T follicular helper cell (primary cell): ENCODE measurements at places on chromosomes 2 and 18.

DNA sequence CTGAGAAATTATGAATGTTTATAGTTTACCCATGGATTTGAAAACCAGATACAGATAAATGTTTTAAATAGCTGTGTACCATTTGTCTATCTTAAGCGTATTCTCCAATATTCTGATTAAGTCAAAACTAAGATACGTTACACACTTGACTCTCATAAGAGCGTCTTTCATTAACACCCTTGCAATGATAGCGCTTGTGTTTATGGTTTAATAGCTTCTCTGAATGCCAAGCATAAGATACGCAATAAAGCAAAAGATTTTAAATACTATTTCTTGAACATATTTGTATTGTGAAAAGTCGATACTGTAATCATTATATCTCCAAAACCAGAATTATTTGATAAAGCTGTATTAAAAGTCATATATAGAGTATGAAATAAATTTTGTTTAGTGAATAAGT, 3.0 kb downstream of the CALCRL start:
- DNase-seq = no peak

DNA sequence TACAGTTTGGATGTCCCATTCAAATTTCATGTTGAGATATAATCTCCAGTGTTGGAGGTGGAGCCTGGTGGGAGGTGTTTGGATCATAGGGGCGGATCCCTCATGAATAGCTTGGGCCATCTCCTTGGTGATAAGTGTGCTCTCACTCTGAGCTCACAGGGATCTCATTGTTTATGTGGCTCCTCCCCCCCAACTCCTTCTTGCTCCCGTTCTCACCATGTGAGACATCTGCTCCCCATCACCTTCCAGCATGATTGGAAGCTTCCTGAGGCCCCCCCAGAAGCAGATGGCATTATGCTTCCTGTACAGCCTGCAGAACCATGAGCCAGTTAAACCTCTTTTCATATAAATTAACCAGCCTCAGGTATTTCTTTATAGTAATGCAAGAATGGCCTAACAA, 3.0 kb upstream of the INPP1 start:
- DNase-seq = no peak

- no peak for DNase-seq
These were observed 5.5 kb downstream of the RPE start for GRCh38 chr2:210007895-210008294.

DNA sequence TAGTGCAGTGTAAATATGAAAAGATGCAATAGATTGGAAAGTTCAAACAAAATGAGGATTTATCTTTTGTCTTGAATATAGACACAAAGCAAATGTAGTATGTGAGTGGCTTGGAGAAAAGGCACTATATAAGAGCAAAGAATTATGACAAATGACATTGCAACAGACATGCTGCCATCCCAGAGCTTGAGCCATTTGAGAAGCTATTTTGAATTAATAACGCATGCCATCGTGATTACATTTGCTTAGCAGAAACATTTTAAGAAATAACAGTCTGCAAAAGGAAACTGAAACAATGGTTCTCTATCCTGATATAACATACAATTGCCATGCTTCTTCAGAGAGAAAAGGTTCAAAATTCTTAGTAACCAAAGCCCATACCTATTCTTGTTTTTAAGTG, 677.1 kb downstream of the ZEB2 start:
- no peak for DNase-seq

GRCh38 chr2:27143285-27143684, 4.1 kb upstream of the PRR30 start:
- no peak for DNase-seq

DNA sequence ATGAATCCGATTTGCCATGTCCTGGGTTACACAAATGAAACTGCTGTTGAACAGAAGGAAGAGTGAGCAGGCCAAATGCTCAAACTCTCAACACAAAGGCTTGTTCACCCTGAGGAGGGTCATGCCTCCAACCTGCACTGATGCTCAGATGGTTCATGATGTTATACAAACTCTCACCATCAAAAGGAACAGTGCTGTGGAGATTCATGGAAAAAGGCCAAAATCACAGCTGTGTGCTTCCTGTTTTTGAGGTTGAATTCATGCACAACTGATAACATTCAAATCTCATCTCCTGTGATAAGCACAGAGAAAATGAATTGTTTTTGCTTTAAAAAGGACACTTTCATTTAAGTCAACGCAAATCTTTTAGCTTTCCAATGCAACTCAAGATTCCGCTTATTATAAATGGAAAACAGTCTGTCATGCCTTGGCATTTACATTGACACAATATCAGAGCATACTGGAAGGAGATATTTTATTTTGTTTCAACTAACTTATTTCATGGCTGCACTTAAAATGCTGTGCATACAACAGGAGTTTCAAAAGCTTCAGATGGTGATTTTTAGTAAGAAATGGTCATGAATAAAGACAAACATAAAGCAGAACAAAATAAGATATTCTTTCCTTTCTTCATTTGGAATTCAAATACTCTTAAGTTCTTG, 22.2 kb upstream of the TTN start:
- no peak for DNase-seq

- DNase-seq = no peak
These were observed 314.5 kb downstream of the NCKAP5 start for GRCh38 chr2:133253793-133254192.

DNA sequence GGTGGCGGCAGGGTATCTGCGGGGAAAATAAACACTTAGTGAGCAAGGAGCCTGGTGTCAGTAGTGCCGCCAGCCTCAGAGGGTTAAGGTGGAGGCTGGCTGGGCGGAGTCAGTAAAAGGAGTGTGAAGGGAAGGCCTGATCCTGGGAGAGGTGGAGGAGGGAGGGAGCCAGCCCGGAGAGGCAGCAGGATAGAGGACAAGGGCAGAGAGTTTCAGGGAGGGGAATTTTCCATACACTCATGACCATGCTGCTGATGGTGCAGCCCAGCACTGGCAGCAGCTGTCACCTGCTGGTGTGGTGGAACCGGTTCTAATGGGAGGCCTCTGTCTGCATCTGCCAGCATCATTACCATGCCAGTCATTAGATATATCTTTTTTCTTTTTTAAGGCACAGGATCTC, 2.0 kb upstream of the TEX44 start:
- no peak for DNase-seq

DNA sequence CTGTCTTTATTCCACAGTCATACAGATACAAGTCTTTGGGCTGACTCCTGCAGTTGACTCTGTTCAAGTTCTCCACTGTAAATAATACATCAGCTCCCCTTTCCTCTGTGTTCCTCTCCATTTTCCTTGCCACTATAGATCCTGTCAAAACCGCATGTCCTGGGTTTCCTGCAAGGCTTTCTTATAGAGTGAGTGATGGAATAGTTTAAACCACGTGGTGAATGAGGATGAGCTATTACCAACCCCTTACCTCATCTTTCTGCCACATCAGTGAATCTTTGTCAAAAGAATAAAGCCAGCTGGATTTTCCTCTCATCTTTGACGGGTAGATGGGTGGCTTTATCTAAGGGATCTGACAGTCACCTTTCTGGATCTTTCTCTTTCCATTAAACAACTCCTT, 3.9 kb upstream of the GALNT14 start:
- DNase-seq = no peak

GRCh38 chr2:109676346-109676902, 62.3 kb downstream of the SOWAHC start:
- DNase-seq = no peak

GRCh38 chr2:236057375-236057774, 110.8 kb downstream of the GBX2 start:
- DNase-seq = no peak

GRCh38 chr2:209519906-209520305, 96.1 kb downstream of the MAP2 start:
- DNase-seq = no peak

DNA sequence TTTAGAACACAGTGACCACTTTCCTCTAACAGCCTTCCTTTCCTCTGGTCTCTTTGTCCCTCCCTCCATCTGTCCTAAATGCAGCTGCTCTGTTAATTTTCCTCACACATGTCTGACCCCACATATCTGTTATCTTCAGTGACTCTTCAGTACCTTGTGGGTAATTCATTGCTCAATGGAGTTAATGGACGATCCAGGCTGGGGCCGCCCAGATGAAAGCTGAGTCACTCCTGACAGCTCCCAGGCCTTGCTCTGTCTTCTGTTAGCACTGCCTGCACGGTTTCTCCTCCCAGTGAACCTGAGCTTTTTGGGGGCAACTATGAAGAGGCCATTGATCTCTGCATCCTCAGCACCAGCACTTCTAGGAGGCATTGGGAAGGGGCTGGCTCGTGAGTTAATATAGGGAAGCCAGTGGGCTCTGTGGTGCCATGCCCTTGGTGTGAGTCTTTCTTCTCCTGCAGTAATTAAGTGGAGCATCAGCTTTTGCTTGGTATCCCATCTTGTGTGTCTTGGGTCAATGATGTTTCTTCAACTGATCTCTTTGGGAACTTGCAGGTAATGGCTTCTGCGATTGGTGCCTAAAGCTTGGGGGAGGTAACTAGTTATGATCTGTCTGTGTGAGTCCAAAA, 67.3 kb downstream of the SNORC start:
- DNase-seq = no peak

DNA sequence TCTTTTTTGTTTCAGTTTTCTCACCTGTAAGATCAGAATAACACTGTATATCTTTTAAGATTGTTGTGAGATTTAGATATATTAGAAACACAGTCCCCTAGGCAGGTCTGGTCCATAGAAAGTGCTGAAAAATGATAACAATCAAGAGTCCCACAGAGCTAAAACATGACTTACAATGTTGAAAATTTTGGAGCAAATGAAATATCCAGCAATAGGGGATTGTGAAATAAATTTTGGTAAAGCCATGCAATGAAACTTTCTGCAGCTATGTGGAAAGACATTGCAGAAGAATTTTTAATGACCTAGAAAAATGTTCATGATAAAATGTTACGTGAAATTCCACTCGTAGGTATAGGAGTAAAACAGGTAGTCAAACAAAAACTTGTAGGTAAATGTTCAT, 127.6 kb upstream of the SERPINE2 start:
- DNase-seq = no peak

DNA sequence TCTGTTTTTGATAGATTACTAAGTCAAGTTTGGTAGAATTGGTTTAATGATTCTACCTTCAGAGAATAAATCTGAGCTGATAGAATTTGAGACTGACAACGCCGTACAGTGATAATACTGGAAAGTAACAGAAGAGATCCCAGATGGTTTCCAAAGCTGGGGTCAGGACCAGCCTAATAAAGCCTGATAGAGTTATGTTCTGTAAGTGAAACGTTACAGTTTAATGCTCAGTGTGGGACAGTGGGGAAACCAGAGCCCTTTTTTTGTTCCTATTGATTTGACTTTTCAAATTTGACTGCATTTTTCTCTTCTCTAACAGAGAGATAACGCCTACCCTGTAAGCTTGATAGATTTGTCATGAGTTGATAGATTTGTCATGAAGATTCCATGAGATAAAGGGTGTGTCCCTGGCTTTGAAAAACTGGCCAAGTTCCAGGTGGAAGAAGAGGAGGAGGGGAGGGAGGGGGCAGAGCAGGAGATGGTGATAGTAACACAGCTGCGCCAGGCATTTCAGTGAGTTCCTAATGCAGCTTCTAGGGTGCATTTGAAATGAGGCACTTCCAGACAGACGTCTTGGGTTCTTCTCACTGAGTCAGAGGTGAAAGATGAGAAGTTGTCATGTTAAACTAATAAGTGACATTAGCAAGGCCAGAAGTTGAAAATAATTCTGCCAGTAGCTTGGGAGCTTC, 65.1 kb downstream of the CERS6 start:
- no peak for DNase-seq

GRCh38 chr18:66280470-66280869, 323.4 kb downstream of the CDH19 start:
- DNase-seq = no peak

- peak; percentile 45 for DNase-seq
These were observed 9.4 kb upstream of the CRYBA2 start for GRCh38 chr2:219002395-219003266.

DNA sequence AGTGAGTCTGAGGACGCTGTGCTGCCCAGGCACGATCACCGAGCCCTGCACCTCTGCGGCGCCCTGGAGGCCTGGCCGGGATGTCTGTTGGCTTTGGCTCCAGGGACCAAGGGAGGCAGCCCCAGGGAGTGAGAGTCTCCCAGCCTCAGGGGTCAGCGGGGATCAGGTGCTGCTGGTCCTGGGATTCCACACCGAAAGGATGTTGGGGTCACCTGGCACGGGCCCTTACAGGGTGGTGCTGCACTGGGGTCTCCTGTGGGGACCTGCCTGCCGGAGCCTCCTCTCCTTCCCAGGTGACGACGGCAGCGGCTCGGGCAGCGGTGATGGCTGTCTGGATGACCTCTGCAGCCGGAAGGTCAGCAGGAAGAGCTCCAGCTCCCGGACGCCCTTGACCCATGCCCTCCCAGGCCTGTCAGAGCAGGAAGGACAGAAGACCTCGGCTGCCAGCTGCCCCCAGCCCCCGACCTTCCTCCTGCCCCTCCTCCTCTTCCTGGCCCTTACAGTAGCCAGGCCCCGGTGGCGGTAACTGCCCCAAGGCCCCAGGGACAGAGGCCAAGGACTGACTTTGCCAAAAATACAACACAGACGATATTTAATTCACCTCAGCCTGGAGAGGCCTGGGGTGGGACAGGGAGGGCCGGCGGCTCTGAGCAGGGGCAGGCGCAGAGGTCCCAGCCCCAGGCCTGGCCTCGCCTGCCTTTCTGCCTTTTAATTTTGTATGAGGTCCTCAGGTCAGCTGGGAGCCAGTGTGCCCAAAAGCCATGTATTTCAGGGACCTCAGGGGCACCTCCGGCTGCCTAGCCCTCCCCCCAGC, 30.5 kb downstream of the GPC1 start:
- DNase-seq = no peak

GRCh38 chr2:142037744-142038143, 93.1 kb downstream of the LRP1B start:
- DNase-seq = no peak

DNA sequence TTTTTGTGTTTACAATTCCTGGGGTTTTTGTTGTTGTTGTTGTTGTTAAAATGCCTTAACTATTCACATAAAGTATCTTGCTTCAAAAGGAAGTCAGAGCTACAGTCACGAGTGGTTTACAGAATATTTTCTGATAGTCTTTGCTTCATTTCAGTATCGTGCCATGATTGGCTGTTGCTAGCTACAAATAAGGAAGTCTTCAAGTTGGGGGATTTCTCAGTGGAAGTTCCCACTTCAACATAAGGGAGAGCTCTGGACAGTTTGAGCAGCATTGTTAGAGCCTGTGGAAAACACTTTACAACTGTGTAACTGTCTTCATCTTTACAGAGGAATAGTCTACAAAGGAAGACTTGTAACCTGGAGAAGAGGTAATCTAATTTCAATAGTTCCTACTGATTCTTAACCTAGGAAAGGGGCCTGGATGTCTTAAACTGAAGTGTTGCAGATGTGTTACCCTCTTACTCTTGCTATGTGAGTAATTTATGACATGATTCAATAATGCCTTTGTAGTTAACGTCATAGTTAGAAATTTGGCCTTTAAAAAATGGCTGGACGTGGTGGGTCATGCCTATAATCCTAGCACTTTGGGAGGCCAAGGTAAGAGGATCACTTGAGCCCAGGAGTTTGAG, 23.4 kb upstream of the TANK start:
- peak; percentile 26 for DNase-seq

DNA sequence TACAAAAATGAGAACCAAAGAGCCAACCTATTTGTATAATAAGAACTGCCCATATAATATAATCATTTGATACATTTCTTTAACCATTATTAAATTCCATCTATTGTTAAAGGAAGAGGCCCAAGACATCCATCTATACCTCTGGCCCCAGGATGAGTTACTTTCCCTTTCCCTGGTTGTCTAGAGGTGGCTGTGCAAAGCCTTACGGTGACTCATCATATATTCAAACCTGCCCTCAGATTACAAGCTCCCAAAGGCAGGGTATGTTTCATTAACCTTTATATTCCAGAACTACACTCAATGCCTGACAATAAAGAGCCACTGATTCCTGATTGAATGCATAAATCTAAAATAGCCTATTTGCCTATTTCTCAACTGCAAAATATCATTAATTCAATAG, 105.8 kb upstream of the PID1 start:
- DNase-seq = no peak
